ENCODE measurements at places on chromosomes 12 and 14.

- DNase-seq = no peak
These were observed 27.4 kb upstream of the DYRK2 start for GRCh38 chr12:67621112-67621511.

DNA sequence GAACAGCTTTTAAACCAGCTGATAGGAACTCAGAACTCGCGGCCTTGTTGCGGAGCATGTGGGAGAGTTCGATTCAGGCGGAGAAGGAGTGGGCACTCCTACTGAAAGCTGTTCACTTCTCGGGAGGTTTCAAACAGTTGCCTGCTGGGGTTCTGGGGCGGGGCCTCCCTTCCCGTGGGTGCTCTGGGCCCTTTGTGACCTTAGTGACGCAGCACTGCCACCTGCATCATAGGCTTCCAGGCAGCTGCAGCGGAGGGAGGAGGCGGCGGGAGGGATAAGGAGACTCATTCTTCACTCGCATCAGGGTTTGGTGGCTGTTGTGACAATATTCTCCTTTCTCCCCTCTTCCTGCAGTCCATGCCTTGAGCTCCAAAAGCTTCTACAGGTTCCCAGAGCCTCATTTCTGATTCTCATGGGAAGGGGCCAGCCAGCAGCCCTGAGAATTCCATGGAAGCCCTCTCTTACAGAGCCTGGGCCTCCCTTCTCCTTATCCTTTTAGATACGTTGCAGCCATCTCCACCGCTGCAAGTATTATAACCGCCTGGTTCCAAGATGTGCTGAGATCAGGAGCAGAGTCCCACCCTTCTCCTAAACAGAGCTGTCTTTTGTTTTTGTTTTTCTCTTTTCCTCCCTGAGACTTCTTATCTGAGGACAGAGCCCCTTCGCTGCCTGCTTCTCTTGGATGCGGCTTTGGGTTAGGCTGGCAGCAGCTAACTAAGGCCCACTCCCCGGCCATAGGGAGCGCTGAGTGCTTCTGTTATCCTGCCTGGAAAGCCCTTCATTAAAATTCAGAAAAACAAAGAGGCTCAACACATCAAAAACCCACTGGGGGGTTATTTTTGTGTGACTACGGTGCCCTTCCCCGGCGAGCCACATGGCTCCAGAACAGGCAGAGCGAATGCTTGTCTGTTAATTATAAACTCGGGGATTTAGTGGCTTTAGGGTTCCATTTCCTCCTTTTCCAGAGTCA, 67.6 kb upstream of the GPATCH2L start:
- DNase-seq = no peak

- no peak for DNase-seq
These were observed 46.0 kb upstream of the CCDC60 start for GRCh38 chr12:119288576-119288975.

GRCh38 chr12:70962226-70962794, 41.8 kb upstream of the PTPRR start:
- no peak for DNase-seq

DNA sequence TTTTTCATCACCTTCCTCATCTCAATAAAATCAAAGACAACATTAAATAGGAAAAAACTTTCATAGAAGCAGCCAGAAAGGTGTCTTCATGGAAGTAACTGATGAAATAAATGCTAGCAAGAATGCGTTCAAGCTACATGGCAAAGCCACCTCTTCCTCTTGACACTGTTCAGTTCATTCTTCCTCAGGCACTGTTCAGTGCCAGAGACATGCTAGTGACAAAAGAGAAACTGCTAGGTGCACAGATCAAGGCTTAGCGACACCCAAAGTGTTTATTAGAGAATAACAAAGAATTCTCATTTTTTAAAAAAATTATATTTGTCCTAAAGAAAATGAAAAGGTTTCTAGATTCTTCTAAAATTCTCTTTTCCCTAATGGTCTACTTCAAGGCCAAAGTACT, 7.2 kb downstream of the SLC11A2 start:
- no peak for DNase-seq

DNA sequence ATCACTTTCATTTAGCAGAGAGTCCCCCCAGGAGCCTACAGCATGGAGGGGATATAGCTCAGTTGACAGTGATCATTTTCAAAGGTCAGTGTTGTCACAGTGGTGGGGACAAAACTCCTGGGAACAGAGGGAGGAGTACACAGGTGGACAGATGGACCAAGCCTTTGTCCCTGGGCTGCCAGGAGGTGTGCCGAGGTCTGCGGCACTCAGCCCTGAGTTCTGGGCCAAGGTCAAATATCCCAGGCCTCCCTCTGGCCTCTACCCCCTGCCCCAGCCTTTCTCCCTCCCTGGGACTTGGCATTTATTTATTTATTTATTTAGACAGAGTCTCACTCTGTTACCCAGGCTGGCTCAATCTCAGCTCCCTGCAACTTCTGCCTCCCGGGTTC, 24.8 kb downstream of the CALM1 start:
- no peak for DNase-seq

- DNase-seq = no peak
These were observed 55.6 kb upstream of the PTPRB start for GRCh38 chr12:70692681-70693288.

- DNase-seq = no peak
These were observed 142.4 kb downstream of the OTOGL start for GRCh38 chr12:80241576-80242273.

DNA sequence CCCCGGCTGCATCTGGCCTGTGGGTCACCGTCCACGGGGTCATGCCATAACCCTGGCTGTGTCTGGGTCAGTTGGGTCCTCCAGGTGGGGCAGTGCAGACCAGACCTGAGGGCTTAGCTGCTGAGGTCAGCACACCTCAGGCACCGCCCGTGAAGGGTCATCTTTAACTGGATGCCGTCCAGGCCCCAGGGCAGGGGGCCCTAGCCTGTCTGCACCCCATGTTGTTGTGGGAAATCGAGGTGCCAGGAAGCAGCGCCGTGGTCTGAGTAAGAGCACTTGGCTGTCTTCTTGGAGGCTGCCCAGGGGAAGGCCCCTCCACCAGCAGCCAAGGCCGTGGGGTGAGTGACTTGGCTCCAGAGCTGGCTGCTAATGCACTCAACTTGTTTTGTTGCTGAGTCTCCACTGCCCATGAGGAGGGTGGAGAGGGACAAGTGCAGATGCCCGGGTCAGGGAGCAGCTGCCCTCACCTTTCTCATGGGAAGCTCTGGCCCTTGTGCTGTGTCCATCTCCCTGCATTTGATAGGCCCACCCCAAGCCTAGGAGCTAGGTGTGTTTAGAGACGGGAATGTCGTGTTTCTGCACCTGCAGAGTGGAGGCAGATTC, 317.2 kb downstream of the TMEM121 start:
- no peak for DNase-seq

- DNase-seq = no peak
These were observed 545 bp downstream of the PPFIA2 start for GRCh38 chr12:81758421-81759189.

DNA sequence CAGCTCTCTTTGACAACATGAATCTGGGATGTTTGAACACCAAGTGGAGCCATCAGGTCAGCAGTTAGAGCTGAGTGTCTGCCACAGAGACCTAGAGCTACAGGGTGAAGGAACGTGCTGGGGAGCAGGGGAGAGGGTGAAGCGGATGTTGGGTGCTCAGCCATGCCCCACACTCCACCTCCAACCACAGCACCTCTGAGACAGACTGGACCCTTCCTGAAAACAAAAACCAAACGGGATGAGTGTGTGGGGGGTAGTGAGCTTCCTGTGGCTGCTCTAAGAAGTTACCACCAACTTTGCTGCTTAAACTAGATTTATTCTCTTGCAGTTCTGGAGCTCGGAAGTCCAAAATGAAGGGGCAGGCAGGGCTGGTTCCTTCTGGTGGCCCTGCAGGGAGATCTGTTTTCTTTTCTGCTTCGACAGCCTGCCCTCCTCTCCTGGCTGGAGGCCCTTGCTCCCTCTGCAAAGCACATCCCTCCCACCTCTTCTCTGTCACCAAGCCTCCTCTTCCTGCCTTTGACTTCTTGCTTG, 5.6 kb upstream of the GOLGA3 start:
- DNase-seq = peak; percentile 15

DNA sequence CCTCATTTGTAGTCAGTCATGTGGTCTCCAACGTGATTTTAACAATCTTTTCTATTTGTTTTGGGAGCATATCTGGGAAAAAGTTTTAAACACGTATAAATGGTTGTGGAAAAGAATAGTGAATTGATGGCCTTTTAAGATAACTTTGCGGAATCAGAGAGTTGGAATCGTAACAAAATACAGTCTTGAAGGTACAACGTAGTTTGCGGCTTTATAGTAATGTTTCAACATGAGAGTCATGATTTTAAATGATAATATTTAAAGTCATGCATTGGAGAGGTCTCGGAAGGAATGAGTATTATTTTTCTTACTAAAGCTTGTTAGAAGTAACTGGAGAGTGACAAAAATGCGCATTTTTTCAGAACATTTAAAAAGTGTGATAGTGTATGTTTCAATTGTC, 1.6 kb downstream of the AEBP2 start:
- no peak for DNase-seq

- DNase-seq = no peak
These were observed 186.5 kb downstream of the KCNA5 start for GRCh38 chr12:5230156-5230555.

Measured in CD4-positive, alpha-beta T cell treated with Interleukin-4 for 1 hour (primary cell).